Upper lobe of right lung (tissue), 1 donor: ENCODE measurements at places on chromosomes 13 and 19. TPM values are rescaled to one million over a fixed set of nuclear protein-coding genes. Genes with fewer than 3 reads are reported as not detected.

DNA sequence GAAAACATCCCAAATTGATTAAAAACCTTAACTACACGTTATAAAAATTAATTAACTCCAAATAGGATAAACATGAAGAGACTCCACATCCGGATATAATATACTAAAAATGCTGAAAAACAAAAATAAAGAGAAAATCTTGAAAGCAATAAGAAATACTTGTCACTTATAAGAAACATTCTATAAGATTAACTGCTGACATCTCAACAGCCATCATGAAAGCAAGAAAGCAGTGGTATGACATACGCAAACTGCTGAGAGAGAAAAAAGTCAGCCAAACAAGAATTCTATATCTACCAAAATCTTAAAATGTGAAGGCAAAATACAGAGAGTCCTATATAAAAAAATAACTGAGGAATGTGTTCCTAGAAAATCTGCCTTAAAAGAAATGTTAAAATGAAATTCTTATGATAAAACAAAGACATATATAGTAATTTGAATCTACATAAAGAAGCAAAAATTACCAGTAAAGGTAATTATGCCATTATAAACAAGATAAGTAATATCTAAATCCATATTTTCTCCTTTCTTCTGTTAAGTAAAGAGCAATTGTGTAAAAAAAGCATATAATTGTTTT lies 1851.1 kb downstream of the PCDH9 start:
- no peak for DNase-seq

GRCh38 chr13:40215747-40216146 lies 450.7 kb downstream of the FOXO1 start:
- no peak for DNase-seq

GRCh38 chr19:15294561-15294990 lies 37.8 kb downstream of the BRD4 start:
- DNase-seq: no peak

Gene SPTBN4
- 1.5 TPM for total RNA-seq

DNA sequence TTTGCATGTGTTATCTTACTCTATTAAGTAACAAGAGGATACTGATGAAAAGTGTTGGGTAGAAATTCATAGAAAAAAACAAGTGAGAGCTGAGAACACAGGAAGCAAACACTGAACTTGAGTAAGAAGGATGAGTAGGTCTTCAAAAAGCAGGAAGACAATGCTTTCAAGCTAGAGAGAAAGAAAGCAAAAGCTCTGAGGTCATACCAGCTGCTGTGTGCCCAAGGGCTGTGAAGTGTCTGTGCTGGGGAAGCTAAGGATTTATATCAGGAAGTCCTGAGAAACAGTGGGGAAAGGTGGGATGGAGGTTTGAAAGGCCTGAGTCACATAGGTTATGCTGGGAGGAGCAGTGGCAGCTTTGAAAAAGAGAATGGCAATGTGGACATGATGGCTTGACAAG lies 145.5 kb upstream of the MAB21L1 start:
- no peak for DNase-seq

DNA sequence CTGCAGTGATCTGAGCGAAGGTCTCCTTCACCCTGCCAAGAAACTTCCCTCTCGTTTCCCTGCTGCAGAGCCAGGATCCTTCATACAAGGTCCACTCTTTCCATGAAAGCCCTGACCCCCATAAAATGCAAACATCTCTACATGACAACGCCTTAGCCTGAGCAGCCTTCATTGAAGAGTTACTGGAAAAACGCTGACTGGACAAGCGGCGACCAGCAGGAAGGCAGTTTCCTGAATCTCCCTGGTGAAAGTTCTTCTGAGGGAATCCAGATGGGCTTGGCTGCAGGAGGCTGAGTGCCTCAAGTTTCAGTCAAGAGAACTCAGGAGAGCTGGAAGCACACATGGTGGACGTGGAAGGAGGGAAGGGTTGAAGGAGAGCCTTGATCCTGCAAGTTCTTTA lies 17.7 kb downstream of the GSX1 start:
- DNase-seq: no peak

Gene MISP3
- 6.7 TPM for total RNA-seq

Gene PARP4
- 70.3 TPM for total RNA-seq

Gene TGFBR3L
- total RNA-seq: 1.2 TPM

Gene ATXN8OS
- total RNA-seq: not detected

GRCh38 chr13:84645196-84646012 lies 763.1 kb upstream of the SLITRK1 start:
- no peak for DNase-seq

DNA sequence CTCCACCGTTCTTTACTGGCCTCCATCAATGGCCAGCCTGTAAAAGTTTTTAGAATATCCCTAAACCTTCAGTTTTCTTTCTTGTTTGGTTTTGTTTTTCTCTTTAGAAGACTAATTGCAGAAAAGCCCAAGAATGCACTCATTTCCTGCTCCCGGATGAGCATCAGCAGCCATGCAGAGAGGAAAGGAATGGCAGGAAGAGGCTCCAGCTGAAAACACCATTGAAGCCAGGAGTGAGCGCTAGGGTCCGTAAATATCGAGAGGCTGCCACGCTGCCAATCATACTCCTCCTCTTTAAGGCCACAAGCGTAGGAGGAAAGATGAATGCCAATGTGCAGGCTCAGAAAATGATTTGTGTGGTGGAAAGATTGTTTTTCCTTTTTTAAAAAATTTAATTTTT lies 57.4 kb upstream of the UBE2L5 start:
- DNase-seq: no peak

- DNase-seq: no peak
Observed at GRCh38 chr13:97328222-97328790, 105.7 kb upstream of the RAP2A start.

Gene ZNF235
- 6.5 TPM for total RNA-seq

DNA sequence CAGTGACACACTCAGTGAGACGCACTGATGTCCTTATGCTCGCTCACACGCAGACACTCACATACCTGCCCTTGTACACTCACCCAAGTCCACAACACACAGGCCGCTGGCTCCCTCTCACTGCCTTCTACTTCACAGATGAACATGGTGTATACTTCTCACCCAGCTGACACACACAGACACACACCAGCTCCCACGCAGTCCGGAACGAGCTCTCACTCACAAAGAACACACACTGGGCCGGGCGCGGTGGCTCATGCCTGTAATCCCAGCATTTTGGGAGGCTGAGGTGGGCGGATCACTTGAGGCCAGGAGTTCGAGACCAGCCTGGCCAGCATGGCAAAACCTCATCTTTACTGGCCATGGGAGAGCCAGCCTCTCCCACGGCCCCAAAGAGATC lies 31.6 kb downstream of the CCL25 start:
- DNase-seq: no peak

GRCh38 chr19:56611288-56611687 lies 16.2 kb downstream of the ZNF71 start:
- no peak for DNase-seq

Gene CPB2
- total RNA-seq: 74.4 TPM

- no peak for DNase-seq
Observed at GRCh38 chr19:3570606-3571011, 2.1 kb upstream of the HMG20B start.
